ENCODE measurements at places on chromosomes 2 and 18.

DNA sequence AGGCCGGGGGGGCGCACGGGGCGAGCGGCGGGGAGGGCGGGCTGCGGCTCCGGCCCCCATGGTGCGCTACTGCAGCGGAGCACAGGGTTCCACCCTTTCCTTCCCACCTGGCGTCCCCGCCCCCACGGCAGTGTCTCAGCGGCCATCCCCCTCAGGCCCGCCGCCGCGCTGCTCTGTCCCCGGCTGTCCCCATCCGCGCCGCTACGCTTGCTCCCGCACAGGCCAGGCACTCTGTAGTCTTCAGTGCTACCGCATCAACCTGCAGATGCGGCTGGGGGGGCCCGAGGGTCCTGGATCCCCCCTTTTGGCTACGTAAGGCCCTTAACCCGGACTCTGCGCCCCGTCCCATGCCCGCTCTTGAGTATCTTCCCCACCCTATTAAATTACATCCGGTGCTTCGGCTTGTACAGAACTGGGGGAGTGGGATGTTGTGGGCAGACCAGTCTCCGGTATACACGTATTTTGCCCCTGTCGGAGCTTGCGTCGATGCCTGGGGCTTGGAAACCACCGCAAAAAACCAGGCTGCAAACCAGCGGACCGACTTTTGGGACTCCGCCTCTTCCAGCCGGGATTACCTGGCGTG is 598 bp upstream of the WBP1 start:
- peak; percentile 63 for DNase-seq

DNA sequence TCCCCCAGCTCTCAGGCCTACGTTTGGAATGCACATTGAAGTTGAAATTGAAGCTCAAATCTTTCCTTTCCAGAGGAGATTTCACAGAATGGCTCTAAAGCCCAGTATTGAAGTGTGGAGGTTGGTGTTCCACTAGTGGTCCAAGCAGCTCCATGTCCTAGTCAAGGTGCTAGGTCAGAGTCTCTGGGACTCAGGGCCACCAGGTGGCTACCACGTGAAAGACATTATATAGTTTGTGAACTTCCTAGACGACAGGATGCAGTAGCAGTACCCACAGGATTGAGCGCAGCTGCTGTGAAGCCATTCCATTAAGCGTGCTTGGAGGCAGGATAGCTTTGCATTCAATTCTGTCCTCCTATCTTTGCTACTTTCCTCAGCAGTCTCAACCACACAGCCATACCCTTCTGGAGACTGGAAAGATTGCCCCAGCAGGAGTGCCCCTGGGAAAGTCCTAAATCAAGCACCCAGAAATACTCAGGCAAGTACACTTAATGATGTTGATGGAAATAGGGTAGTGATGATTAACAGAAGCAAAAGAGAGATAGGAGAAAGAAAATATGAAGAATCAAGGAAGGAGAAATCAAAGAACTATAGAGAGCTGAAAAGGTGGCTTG is 4.7 kb upstream of the TGFA start:
- DNase-seq, result no peak

DNA sequence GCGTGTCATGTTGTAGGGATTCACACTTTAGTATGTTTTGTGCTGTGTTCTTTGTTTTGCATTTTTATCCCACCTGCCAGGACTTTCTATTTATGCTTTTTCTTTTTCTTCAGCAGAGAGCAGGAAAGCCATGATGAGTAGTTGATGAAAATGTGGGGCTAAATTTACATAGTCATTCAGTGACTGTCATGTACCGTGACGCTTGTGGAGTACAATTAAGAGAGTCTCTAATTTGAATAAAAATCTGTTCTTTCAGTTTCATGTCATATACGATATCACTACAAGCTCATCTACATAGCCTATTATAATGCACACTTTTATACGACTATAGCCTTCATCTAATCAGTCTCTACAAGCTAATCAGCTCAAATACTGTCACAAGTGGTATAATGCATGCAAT is 112.7 kb upstream of the SPATS2L start:
- DNase-seq, result no peak

DNA sequence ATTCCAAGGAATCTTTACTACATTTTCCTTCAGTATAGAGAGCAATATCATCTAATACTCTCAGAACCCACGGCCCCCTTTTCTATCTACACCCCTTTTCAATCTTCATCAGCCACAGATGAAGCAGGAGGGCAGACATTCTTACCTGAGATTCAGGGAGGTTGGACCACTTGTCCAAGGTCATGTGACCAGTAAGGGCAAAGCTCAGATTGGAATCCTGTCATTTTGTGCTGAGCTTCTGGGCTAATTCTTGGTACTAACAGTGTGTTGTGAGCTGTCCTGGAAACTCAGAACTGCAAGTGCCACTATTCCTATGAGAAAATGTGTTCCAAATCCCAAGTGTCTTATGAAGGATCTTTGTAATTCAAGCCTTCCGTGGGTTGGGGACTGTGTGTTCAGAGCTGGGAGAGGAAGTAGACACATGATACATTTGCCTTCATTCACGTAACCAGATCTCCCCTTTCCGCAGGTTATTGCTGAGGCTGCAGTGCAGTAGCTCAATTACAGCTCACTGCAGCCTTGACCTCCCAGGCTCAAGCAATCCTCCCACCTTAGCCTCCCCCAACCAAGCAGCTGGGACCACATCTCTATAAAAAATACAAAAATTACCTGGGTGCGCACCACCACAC is 3.3 kb downstream of the CHRNA1 start:
- no peak for DNase-seq

- DNase-seq, result no peak
Measured at GRCh38 chr18:67135981-67136380, 380.5 kb downstream of the DSEL start.

DNA sequence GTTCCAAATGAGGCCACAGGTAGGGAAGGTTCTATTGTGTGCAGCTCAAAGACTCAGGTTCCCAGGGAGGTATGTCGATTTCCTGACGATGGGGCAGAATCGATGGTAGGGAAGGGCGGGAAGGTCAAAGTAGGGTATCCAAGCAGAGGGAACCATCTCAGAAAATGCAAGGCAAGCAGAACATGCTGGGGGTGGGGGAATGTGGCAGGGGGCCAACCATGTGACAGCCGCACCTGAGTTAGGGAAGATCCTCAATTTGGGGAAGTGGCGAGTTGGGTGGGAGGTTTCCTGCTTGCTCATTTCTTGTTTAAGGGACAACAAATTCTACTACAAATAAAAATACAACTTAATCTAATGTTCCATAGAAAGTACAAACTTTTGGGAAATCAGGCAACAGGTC is 21.7 kb upstream of the GRP start:
- DNase-seq, result no peak

GRCh38 chr2:160941290-160941846 is 218.9 kb upstream of the TANK start:
- DNase-seq, result no peak

DNA sequence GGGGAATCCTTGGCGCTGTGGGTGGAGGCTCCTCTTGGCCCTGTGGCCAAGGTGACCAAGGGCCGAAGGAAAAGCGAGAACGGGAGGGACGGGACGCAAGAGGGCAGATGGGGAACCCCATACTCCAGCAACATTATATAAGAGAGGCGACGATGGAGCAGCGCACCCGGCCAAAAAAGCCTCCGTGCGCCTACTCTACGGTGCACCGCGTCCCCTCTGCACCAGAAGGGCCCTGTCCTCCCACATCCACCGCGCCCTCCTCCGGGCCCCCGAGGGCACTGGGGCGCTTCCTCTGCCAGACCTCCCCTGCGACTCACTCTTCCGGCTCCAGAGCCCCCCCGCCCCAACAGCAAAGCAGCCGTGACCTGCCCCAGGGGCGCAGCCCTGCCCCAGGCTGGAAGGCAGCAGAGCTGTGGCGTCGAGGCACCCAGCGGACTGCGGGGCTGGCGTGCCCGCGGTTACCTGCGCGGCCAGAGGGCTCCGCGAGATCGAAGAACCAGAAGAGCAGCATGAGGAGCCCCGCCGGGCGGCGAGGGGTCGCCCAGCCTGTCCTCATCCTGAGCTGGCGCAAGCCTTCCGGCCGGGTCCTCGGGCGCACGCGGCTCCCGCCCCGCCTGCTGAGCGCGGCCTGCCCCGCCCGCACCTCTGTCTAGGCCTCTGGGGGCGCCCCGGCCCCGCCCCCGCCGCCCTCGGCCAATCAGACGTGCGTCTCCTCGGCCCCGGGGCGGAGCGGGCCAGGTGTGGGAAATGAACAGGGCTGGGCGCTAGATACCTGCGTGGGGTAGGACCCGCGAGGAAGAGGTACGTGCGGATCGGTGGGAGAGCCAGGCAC is 106.3 kb upstream of the CD302 start:
- peak; percentile 9 for DNase-seq

DNA sequence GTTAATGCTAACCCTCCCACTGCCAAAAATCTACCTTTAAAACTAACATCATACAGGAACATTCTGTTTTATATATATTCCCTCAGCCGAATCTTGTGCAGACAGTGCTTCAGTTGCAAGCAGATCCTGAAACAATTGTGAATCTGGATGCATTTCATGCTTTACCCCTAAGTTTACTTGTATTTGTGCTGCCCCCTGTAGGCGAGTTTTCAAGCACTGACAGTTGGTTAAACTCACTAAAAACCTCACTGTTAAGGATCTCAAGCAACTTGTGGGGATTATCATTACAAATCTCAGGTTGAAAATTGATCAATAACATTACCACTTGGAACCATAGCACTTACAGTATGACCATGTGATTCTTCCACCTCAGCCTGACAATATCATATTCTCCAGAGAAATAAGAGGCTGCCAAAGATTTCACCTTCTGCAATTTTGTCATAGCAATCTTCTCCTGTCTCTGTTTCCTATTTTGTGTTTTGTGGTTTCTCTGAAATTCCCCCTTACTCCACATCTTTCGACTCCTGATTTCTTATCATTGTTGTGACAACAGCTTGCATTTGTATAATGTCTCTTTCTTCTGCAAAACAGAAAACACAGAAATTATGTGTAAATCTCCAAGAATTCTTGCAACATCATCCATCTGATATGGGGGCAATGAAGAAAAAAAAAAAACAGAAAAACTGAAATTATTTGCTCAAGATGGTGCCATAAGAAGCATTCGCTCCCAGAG is 354.6 kb upstream of the SETBP1 start:
- peak; percentile 8 for DNase-seq

- no peak for DNase-seq
Measured at GRCh38 chr2:40737180-40737579, 285.3 kb upstream of the SLC8A1 start.

DNA sequence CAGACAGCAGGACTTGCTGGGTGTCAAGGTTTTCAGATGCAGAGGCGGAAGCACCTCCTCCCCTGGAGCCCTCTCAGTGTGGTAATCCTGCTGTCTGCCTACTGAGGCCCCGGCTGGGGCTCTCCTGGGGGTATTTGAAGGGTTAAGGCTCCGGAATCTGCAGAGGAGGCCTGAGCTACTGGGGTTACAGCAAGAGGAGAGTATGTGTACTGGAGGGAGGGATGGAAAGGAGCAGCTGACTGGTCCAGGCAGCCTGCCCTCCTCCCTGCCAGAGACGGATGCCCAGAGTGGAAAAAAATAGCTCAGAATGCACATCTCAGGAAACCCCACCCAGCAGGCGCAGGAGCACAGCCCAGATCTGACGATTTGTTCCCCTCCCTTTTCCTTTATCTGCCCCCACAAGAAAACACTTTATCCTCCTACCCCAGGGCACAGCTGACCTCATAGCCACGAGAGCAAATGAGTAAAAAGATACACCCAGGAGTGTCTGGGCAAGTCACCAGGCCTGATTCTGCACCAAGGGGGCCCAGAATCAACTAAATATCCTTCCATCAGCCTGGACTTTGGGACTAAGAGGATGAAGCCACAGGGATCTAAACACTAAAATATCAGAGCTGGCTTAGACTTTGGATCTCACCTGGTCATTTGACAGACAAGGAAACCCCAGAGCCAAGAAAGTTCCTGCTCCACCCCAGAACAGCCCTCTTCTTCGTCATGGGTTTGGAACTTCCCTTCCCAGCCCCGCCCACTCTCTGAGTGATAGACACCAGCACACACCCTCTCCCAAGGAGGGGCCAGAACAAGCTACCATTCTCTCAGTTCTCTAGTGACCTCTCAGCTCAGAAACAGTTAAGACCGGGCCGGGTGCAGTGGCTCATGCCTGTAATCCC is 5.5 kb downstream of the TMBIM1 start:
- peak; percentile 97 for DNase-seq

GRCh38 chr18:58496231-58496630 is 132.7 kb downstream of the ALPK2 start:
- DNase-seq, result no peak

DNA sequence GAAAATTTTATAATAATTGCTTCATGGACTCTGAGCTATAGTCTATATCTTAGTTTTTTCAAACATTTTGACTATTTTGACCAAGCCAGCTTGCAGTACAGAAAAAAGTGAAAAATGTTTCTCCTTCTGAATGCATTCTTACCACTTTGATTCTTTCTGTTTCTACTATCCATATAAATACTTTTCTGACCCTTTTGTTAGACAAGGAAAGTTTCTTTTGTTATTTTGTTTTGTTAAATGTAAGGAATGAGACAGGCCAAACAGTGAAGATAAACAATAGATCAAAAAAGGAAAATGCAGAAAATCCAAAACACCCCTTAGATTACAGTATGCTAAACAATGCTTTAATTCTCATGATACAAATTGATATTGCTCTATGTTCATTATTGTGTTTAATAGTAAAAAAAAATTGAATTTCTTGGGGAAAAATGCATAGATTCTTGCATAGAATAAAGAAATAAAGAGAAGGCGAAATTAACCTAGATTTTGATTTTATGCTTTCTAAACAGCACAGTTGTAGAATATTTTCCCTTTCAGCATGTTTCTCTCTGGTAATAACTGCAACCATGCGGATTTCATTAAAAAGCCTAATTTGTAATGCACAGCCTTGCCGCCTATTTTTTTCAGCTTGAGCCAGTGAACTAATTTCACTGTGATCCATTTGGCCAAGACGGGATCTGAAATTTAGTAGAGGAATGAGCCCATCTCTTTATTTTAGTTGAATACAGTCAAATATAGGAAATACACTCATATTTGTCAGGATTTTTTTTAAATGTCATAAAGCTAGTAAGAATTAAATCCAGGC is 976 bp downstream of the TNFAIP6 start:
- DNase-seq, result no peak

DNA sequence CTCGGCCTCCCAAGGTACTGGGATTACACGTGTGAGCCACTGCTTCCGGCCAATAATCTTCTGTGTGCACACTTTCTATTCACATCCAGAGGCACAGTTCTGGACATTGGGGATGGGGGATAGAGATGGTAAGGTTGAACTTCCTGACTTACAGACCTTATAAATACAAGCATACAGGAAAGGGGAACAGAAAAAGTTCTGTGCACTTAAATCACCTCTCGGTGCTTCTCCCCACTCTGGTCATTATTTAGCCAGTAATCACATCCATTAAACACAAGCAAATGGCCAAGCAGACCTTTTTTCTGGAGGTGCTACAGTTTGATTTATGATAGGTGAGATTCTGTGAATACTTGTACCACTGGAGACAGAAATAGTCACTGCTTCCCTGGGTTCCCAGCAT is 110.6 kb downstream of the CRIM1 start:
- DNase-seq, result no peak

- DNase-seq, result no peak
Measured at GRCh38 chr2:163708265-163708664, 27.5 kb downstream of the FIGN start.

DNA sequence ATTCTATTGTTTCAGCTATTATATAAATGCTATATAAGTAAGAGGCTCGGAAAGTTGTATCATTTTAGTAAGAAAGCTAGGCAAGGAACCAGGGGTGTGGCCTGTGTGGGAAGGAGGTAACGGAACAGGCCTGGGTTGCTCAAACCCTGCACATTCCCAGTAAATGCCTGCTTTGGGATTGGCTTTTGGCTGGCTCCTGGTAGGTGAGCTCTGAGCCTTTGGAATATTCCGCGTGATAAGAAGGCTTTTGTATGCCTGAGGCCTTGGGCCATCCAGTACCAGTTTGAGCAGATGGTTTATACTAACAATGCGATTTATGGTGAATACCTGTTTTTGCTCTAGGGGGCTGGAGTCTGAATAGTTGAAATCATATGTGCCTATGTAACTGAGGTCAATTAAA is 42.6 kb upstream of the CDH20 start:
- no peak for DNase-seq

All from G401 (cell line).